Hematopoietic multipotent progenitor cell treated with erythropoietin and hydrocortisone succinate and interleukin-3 and kit ligand, for 4 days (in vitro differentiated cells): ENCODE measurements at places on chromosomes 1 and 21.
A peak's percentile ranks its signal among the peaks of the same experiment; 100 is the strongest.

DNA sequence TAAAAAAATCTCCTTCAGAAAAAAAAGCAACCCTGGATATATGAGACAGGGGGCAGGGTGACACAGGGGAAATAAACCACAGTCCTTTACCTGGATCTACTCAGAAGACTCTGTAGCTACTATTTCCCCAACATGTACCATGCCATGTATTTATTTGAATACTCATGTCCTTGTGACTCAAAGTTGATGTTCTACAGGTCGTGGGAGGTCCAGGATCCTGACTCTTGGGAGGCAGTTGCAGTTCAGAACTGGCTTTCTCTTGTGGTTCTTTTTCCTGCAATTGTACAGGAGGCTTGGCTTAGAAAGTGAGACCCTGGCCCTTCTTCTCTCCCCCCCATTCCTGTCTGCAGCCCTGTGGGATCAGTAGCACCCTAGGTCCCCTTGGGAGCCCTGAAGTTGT lies 5.8 kb upstream of the IL24 start:
- no peak for DNase-seq

DNA sequence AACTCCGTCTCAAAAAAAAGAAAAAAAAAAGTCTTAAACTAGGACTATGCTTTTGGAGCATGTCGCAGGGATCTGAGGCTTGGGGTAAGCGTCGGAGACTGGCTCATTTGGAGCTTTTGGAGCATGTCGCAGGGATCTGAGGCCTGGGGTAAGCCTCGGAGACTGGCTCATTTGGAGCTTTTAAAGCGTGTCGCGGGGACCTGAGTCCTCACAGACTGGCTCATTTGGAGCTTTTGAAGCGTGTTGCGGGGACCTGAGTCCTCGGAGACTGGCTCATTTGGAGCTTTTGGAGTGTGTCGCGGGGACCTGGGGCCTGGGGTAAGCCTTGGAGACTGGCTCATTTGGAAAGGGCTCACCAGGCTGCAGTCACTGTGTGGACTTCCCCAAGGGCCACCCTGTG lies 13.6 kb upstream of the TSPEAR start:
- DNase-seq: no peak

GRCh38 chr1:89753761-89754160 lies 67.1 kb upstream of the LRRC8D start:
- no peak for DNase-seq

DNA sequence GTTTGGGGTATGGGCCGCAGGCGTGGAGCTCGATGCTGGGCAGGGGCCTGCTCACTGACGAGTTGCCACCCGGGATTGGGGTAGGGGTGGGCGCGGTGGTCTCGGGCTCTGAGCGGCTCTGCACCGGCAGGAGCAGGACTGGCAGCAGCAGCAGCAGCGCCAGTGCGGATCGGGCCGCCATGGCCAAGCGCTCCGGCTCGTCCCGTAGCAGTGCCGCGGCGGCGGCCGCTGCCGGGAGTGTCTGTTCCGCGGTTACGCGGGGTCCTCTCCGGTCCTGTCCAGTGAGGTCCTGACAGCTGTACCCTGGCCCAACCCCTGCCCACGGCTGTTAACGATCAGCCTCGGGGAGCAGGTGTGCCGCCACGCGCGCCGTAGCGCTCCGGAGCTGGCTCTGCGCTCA lies 26.5 kb downstream of the ADARB1 start:
- no peak for DNase-seq

DNA sequence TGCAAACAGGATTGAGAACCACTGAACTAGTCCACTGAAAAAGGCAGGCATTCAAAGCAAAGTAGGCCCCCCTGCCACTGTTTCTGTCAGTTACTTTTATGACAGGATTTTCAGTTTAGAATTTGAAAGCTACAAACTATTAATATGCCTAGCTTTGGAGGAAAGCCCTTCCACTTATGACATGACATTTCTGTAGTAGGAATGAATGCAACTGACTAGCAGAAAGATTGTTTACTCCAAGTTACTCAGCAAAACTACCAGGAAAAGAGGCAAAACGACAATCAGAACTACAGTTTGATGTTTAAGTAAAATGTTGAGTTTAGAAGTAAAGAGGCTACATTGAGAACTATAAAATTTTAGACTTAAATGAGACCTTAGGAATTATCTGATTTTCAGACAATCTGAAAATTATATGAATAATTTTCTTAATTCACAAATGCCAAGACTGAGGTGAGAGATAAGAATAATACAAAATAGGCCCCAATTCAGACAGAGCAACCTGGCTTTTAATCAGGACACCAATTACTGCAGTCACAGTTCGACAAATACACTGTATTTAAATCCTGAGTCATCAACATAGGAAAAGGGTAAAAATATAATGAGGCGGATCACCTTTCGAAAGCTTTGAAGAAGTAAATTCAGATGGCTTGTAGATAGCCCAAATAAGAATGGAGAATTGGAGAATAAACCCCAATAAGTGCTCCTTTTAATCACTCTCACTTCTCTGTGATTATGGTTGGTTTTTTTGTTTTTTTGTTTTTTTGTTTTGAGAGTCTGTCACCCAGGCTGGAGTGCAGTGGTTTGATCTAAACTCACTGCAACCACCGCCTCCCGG lies 2.2 kb downstream of the PRKAB2 start:
- DNase-seq: peak; percentile 5

- DNase-seq: no peak
Measured at GRCh38 chr1:69082312-69082711, 485.4 kb upstream of the LRRC7 start.

DNA sequence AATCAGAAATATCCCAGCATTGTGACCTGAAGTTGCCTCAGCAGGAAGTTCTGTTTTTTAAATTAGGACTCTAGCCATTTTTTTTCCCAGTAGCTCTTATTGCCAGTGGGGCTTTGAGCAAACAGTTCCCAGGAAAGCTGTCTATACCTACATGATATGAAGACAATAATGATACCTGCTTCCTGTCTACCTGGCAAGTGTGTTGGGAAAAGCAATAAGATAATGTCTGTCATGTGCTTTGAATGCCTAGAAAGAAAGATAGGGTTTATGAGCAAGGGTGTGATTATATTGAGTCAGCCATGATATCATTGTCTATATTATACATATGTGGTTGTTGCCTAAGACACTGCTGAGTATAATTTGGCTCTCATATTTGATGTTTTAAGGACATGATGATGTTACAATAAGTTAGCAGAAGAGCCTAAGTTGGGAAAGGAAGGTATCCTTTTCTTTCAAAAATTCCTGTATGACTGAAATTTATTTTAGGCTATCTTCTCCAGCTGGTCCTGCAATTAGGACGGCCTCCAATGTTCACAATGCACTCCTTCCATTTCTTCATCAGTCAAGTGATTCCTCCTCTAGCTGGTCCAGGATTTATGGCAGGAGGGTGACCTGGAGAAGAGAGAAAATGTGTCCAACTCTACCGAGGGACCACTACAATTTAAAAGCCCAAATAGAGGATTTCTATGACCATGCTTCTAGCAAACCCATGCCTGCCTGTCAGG lies 99.6 kb upstream of the CDC42BPA start:
- DNase-seq: no peak

DNA sequence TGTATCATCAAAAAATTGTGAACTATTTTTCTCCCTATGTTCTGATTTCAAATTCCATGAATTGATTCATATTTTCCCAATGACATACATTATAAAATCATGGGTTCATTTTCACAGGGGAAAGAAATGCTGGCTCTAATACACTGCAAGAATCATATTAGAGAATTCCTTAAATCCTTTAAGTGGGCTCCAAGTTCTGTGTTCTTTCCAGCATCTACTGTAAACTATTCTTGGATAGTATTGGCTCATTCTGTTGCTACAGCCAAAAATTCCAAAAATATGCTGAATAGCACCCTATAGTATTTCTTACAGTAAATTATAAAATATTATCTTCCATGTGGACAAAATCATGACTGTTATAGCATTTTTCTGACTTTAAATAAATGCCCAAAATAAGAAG lies 19.0 kb upstream of the C1orf105 start:
- no peak for DNase-seq

DNA sequence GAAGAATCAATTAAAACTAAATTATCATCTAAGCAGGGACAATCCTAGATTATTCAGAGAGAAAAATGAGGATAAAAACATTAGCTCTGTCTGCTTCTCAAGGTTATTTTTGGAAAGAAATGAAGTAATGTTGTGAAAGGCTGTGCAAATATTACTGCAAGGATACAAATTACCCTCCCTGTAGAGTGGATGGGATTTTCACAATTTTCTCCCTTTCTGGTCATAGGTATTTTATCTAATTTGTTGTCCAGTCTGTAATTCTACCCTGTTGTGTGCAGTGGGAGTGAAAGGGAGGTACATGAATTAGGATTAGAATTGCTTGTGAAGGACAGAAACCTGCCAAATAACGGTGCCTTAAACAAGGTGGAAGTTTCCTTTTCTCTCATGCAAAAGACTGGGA lies 54.7 kb downstream of the MAP3K7CL start:
- no peak for DNase-seq

GRCh38 chr1:149845416-149845815 lies 54.0 kb upstream of the BOLA1 start:
- peak; percentile 38 for DNase-seq

DNA sequence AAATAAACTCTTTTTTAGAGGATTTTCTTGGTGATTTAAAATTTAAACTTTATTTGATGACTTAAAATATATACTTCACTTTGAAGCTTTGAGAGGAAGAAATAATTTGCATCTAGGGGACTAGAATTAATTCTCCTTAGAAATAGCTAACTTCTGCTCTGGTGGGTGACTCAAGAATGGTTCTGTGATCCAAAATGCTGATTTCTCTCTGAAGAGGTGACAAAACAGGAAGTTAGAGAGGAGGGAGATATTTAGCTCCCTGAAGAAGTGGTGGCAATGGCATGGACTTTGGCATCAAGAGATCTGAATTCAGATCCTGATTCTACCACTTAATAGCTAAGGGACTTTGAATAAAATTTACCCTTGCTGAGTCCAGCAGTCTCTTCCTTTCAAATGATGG lies 125.8 kb upstream of the ATP1B1 start:
- peak; percentile 44 for DNase-seq

GRCh38 chr1:240294566-240294965 lies 202.9 kb downstream of the FMN2 start:
- DNase-seq: no peak

DNA sequence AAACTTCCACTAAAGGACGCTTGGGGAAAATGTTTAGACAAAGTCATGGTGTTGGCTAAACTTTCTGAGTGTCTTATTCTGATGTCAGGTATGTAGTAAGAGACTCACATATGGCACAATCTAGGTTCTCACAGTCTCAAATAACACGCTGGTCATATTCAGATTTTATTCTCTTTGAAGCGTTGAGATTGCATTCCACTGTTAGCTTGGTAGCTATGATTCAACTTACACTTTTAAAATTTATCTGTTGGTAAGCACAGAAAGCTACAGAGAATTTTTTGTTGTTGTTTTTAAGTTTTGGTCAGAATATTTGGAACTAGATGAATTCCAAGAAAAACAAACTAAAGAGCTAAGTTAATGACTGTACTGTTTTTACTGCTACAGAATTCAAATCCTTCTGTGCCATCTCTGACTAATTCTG lies 126.7 kb downstream of the PRRX1 start:
- no peak for DNase-seq

DNA sequence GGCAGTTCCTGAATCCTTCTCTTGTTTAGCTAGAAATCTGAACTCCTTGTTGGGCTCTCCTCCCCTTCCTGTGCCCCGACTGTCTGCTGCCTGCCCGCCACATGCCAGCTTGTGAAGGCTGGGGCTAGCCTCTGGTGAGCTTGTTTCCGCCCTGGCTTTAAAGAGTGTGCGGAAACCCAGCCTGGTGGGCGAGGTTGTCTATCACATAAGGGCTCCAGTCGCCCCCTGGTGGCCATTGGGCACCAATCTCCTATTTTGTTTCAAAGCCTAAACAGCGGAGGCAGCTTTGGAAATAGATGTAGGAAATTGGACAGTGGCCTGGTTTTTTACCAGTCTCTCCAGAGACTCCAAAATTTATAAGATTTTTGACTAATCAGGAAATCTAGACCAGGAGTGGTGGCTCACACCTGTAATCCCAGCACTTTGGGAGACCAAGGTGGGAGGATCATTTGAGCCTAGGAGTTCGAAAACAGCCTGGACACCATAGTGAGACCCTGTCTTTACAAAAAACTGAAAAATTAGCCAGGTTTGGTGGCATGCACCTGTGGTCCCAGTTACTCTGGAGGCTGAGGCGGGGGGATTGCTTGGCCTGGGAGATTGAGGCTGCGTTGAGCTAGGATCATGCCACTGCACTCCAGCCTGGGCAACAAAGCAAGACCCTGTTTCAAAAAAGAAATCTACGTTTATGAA lies 9.8 kb downstream of the ATP8B2 start:
- peak; percentile 98 for DNase-seq

GRCh38 chr1:211305044-211305443 lies 21.6 kb upstream of the TRAF5 start:
- DNase-seq: no peak

DNA sequence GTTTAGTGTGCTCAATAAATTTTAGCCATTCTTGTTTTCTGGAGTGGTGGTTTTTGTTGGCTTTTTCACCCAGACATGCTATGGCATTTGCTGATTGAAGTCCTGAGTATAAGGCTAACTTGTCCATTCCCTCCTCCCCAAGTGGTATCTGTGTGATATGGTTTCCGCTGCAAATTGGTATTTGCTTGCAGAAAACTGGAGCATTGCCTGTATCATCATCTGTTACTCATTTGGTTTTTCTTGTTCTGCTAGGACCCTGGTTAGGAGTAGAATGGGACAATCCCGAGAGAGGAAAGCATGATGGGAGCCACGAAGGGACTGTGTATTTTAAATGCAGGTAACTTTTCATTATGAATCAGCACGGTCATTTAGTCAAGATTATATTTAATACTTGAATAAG lies 34.0 kb downstream of the TBCE start:
- DNase-seq: no peak

GRCh38 chr1:196466654-196467053 lies 141.6 kb downstream of the KCNT2 start:
- DNase-seq: no peak

DNA sequence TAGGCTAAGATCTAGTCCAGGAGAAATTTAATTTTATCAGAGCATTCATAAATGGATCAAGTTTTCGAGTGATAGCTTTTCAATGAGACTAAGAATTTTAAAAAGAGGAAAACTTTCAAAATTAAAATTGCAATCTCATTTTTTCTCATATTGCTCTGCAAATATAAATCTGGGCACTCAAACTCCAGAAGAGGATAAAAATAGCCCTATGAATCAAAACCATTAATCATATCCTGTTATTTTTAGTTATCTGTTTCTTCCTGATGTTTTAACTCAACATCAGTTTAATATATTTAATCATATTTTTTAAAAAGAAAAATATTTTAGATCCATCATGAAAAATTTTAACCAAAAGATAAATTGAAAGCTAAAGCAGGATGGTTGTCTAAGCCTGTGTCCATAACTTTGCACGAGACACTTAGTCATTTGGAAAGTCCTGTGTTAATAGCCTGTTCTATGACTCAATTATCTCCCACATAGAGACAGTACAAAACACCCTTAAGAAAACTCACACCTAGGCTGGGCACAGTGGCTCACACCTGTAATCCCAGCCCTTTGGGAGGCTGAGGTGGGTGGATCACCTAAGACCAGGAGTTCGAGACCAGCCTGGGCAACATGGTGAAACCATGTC lies 17.1 kb upstream of the PRRC2C start:
- DNase-seq: no peak
